CD4-positive, alpha-beta T cell treated with Interleukin-12 subunit alpha and Interleukin-12 subunit beta, for 1 hour (primary cell): ENCODE measurements at places on chromosomes 4 and X.

GRCh38 chr4:107818301-107818910 lies 6.3 kb upstream of the SGMS2 start:
- DNase-seq, result no peak

DNA sequence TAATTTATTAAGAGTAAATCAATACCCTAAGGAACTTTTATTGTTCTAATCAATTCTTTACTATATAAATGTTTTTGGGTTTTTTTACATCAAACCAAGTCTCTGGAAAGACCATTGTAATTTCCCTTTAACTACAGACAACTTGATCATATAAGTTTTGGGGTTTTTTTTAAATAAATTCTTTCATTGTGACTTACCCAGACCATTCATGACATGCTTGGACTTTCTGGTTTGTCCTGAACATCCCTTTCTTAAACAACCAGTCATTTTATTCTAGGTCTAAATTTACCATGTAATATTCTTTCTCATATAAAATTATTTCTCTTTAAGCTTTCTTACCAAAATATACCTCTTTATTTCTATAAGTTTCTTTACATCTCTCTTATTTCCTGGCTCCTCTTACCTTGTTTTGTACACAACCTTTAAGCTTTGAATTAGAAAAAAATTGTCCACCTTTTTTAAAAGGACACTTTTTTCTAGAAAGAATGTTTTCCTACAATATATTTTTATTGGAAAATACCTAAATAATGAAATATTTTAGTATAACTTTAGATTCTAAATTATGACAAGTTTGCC lies 8.4 kb downstream of the CNGA1 start:
- no peak for DNase-seq

GRCh38 chr4:41028392-41029076 lies 185.8 kb downstream of the APBB2 start:
- no peak for DNase-seq

DNA sequence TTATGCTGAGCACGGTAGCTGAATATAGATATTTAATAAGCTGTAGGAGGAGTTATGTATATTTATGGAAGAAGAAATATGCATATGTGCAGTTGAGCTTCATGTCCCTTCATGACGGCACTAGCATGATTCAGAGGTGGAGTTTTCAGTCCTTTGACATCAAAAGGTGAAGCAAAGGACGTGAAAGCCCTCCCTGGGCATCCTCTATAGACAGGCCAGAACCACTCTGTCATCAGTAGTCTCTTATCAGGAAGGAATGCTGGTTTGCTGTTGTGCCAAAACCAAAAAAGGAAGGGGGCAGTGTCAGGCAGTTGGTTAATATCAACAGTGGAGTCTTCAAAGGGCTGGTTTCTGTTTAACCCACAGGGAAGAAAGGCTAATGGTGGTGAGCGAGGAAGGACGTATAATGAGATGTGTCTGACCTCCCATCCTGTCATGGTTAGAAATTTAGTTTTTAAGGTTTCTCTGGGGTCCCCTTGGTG lies 23.5 kb upstream of the IL2 start:
- DNase-seq, result no peak

- no peak for DNase-seq
These were observed 38.9 kb downstream of the RGS12 start for GRCh38 chr4:3331511-3332394.

DNA sequence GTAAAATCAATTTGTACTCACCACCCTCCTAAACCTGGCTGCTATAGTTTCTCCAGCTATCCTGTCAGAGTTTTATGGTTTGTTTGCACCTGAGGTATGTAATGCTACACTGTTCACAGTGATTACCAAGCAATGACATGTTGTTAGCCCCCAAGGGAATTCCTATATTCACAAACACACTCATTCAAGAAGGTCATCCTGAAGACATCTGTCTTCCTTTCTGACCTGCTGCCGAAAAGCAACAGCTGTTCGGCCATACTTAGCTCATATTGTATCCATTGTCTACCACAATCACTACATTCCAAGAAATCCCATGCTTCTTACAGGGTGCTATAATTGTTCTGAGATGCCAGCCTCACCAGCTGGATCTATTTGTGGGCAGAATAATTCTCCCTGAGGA lies 160.1 kb upstream of the GYPA start:
- no peak for DNase-seq

DNA sequence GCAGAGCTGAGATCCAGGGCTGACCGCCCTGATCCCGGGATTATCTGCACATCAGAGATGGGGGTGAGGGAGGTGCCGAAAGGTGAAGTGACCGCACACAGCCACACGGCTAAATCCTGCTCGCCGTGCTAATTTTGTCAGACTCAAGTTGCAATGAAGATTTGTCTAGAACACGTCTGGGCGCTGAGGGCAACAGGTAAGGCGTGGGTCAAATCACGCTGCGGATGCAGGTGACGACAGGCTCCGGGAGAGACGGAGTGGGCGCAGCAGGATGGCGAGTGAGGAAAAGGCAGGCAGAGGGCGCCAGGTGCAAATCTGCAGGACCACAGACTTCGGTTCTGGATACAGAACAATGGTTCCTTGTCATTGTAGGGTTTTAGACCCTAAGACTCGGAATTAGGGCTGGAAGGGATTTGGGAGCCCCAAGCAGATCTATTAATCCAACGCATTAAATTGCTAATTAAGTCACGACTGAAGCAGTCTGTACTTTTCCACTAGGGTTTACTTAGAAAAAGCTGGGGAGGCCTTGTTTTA lies 1.9 kb upstream of the TBC1D14 start:
- DNase-seq, result no peak

DNA sequence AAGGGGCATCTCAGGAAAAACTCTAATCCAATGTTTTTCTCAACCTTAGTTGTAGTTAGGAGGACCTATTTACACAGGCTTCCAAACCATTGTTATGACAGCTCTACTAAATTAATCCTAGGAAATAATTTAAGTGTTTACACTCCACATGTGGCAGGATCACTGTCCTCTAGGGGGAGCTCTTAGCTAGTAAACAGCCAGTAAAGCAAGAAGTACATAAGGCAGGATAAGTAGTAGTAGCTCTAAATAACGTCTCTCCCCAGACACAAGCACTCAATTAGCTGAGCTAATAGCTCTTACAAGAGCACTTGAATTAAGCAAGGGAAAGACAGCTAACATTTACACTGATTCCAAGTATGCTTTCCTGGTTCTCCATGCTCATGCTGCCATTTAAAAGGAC lies 37.3 kb downstream of the NUDT11 start:
- DNase-seq, result peak; percentile 14

GRCh38 chr4:77930154-77930639 lies 67.6 kb downstream of the MRPL1 start:
- no peak for DNase-seq

GRCh38 chrX:116342903-116343302 lies 93.5 kb upstream of the SLC6A14 start:
- no peak for DNase-seq

- DNase-seq, result no peak
These were observed 390.1 kb downstream of the ADAM29 start for GRCh38 chr4:175308236-175308635.

DNA sequence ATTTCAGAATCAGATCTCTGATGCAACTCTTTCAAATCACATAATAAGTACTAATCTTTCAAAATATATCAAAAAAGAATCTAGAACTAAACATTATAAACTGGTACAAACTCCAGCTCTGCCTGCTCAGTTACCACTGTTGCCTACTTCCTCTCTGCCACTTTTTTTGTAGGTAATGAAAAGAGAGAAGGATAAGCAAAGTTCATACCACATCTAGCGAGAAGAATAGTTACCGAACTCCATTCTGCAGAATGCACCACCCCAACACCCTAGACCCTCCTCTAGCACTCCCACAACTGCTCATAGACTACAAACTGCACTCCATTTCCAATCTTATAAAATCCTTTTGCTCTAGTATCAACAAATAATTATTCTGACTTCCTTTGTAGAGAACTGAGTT lies 19.7 kb upstream of the LRBA start:
- DNase-seq, result no peak

GRCh38 chr4:127045861-127046260 lies 586.9 kb upstream of the INTU start:
- no peak for DNase-seq

GRCh38 chrX:153900831-153901752 lies 3.4 kb upstream of the AVPR2 start:
- DNase-seq, result peak; percentile 74

GRCh38 chrX:155216940-155217440 lies 730 bp downstream of the VBP1 start:
- no peak for DNase-seq

- no peak for DNase-seq
These were observed at the start of gene TCEAL7 for GRCh38 chrX:103329991-103330390. TSS of gene TCEAL7 (plus strand) at chrX:103330239. CDS start at chrX:103331404, 1,165 bp downstream.

DNA sequence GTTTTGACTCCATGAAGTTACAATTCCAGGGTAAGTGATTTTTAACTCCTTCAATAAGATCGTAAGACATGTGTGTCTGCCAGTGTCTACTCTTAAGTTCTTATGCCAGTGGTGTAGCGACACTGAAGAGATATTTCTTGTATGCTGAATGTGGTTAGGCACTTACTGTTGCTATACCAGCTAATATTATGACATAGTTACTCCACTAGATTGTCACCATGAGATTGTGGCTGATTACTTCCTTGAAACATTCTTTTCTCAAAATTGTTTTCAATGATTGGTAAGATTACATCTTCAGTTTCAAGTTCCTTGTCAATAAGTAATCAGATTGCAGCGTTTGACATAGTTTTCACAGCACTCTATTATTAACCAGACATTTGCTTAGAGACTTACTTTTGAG lies 60.6 kb upstream of the PAGE5 start:
- DNase-seq, result peak; percentile 30

- DNase-seq, result no peak
These were observed 1.2 kb upstream of the HTN3 start for GRCh38 chr4:70027011-70027410.

- DNase-seq, result no peak
These were observed 61.0 kb downstream of the CHRNA9 start for GRCh38 chr4:40395908-40396793.

- DNase-seq, result no peak
These were observed 24.9 kb upstream of the FOXR2 start for GRCh38 chrX:55598333-55598732.

DNA sequence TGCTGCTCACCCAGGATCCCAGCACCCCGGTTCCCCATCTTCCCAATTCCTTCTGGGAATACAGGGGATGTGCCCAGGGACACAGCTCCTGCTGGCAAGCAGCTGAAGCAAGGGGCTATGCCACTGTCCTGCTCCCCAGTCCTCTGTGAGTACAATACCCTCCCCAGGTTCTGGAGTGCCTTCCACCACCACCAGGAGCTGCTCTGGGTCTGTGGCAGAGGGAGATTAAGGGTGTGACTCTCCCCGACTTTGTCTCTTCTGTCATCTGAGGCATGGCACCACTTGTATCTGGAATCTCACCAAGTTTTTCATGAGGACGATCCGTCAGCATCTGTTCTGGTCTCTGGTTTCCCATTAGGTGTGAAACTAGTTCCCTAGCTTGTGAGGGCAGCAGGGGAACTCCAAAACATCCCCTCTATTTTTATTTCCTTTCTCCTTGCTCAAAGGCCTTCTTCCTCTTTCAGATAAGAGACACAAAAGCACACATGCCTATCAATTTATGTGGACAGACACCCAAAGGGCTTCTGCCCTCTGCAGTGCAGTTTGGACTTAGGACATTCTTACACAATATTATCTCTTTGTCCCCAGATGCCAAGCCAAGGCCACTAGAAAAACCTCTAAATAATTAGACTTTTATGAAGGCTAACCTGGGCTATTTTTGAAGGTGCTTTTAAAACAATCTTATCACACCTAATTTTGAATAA lies 26.8 kb downstream of the MGST2 start:
- no peak for DNase-seq

DNA sequence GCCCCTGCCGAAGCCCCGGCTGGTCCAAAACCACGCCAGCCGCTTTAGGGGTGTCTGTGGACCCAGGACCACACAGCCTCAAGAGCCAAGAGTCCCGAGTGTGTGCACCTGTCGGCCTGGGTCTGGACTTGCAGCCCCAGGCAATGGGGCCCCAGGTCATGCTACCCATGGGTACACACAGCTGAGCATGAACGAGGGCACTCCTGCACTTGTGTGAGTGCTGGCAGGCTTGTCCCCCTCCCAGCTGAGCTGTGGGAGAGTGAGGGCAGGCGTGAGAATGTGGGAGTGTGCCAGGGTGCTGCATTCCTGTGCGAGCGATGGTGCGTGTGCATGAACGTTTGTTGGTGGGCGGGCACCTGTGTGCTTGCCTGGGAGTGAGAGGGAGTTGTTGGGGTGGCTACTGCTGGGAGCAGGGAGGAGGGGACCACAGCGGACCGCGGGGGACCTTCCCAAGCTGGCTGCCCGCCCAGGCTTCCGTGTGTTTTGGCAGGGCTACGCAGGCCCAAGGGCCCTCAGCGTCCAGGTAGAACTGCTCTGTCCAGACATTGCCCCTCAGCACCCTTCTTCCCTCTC lies 30.8 kb downstream of the BLOC1S4 start:
- DNase-seq, result no peak

DNA sequence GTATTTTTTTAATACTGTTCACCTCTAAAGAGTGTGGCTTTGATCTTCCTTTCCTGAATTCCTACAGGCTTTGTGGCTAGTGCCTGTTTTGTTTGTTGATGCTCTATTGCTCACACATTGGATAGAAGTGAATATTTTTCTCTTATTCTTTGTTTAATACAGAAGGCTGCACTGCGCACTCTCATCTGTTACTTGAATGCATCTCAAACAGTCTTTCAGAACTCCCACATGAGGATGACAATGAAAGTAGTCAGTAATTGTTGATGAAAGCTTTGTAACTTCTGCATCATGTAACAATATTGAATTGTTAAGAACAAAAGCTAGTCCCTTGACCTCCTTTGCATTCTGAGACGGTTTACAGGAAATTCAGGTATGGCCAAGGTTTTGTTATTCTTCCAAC lies 29.1 kb upstream of the GALNT7 start:
- DNase-seq, result no peak

- no peak for DNase-seq
These were observed 617.7 kb downstream of the MID1IP1 start for GRCh38 chrX:39418731-39419638.

DNA sequence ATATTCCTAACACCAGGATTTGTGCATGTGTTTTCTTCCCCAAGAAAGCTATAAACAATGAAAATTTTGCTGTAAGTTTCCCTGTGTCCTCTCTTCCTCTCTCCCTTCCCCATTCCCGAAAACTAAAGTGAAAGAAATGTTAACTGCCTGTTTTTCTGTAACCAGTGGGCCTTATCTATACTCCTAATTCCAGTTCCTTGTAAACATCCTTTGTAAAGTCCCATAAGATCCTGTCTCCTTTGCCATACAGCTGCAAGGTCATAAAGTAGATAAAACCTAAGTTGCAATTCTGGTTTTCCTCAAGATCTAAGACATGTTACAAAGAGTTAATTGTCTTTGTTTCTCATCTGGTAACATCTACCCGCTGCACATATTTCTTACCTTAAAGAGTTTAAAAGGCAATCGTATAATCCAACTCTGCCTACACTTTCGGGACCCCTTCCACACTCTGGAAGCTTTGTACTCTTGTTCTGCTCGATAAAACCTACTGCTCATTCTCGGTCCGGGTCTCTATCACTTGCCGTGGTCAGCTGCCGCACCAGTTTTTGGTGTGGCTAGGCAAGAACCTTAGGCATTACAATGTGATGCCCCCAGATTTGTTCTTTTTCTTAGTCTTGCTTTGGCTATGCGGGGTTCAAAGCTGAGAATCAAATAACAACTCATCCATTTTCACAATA lies 20.5 kb downstream of the UGT2B7 start:
- DNase-seq, result no peak
